ENCODE measurements at places on chromosomes 5 and 9. TPM values are rescaled to one million over a fixed set of nuclear protein-coding genes. Genes with fewer than 3 reads are reported as not detected.

DNA sequence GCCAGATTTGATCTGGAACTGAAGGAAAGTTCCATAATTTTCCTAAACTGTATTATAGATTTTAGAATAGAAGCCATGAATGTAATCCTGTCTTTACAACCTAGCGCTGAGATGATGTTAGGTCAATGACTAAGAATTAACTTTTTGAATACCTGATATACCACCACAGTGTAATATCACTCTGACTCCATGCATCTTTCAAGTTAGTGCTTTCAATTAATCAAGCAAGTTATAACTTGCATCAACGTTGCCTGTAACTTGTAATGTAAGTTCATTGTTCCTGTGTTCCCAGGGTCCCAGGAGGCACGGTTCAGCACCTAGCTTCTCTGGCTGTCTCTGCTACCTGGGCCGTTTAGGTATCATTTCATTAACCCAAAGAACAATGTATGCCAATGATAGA lies 139.3 kb downstream of the CSNK1G3 start:
- DNase-seq: no peak

DNA sequence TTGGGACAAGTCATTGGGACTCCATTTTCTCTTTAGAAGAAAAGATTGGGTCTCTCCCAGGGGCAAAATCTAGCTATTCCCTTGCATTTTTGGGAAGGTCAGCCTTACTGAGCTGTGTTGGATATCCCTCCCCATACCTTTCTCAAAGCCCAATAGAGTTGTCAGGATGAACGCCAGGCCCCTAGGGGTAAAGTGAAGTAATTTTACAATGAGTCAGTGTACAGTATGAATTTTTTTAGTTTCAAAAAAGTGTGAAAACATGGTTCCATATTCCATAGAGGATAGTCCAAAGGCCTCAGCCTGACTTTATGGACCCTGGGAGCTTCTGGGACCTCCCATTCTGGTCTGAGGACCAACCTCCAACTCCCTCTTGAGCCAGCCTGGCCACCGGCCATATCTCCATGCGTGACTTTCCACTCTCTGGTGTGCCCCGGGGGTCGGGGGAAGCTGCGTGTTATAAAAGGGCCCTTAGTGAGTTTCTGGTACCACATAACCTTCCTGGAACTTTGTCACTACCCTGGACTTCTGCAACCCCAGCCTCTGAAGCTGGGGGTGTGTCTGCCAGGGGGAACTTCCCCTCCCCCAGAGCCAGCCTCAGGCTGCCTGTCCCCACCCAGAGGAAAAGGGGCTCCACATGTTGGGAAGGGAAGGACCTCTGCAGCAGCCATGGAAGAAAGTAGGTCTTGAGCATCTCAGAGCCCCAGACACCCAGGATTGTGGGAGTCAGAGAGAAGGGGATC lies 52.4 kb upstream of the SYNPO start:
- no peak for DNase-seq

DNA sequence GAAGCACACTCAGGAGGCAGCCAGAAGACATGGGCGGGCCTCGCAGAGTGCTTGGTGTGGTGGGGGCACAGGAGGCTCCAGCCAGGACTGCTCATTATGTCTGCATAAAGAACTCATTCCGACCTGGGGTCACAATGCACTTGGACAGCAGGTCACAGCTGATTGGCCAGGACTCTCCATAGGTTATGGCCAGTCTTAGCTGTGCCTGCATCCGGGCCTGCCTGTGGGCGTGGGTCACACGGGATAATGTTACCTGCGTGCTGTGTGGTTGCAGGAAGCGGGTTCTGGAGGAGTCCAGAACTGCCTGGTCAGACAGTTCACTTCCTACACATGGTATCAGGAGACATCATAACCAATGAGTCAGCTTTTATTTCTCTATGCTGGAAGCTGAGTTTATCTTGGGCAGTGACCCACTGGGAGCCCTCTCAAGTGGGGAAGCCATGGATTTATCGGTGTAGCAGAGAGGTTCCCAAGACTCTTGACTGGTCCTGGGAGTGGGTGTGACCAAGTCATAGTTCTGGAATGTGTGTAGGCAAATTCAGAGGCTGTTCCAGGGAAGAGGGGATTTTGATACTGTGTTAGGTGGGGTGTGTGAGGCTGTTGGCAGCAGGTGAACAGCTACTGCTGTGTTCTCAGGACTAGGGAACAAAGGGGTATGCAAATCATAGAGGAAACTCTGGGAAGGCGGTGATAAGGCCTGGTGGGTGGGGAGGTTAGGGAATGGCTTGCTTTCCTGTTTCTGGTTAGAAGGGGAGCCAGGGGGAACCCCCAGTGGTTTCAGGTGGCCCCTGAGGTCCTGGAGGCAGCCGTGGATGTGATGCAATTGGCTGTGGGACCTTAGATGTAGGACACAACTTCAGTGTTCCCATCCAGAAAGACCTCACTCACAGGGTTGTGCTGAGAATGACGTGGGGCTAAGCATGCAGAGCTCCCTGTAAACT lies 51.3 kb downstream of the ARHGEF37 start:
- peak; percentile 69 for DNase-seq

The SPATA9 gene
- total RNA-seq: 0.36 TPM

DNA sequence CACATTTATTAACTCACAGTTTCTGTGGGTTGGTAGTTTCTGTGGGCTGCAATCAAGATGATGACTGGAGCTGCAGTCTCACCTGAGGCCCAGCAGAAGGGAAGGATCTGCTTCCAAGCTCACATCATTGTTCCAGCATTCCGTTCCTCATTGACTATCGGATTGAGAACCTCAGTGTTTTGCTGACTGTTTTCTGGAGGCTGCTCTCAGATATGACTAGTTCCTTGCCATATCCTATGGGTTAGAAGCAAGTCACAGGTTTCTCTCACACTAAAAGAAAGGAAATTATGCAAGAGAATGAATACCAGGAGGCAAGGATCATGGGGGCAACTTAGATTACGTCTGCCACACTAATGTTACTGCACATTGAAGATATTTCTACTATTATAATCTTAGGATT lies 6.3 kb upstream of the ERAP1 start:
- no peak for DNase-seq

The SLC6A7 gene
- not detected for total RNA-seq

DNA sequence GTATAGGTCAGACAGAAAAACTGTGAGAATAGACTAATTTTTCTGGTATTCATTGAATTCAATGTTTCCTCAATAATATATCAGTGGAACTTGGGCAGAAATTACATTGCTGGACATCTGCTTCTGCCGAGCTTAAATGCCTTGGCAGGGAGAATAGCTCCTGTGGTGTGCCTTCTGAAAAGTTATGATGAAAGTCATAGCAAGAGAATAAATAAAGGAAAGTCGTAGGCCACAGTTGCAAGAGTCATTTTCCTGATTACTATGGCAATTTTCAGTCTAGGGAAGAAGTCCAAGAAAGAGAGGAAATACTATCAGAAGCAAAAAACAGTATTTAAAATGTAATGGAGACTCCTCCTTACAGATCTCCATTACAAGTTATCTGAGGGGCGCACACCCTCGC lies 1596.1 kb upstream of the WWC1 start:
- no peak for DNase-seq

GRCh38 chr9:124954255-124954654 lies 13.4 kb upstream of the GOLGA1 start:
- DNase-seq: no peak

The HSD17B3 gene
- not detected for total RNA-seq

DNA sequence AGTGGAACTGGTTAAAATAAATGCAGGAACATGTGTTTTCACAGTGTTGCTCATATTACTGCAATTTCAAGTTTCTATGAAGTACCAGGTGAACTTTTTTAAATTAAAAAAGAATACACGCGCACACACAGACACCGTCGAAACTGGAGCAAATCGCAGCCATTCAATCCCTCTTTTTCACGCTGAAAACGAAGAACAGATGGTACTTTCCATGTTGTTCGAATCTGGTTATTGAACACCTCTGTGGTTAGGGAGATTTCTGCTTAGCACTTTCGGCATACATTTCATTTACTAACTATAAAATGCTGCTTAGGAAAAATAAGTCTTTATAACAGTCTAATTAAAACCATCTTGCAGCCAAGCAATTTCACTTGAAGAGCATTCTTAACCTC lies 6.8 kb downstream of the ZNF608 start:
- no peak for DNase-seq

The EQTN gene
- not detected for total RNA-seq

GRCh38 chr5:42436051-42436450 lies 12.8 kb downstream of the GHR start:
- DNase-seq: no peak

The OMD gene
- not detected for total RNA-seq

The PCDHB13 gene
- total RNA-seq: 0.23 TPM

DNA sequence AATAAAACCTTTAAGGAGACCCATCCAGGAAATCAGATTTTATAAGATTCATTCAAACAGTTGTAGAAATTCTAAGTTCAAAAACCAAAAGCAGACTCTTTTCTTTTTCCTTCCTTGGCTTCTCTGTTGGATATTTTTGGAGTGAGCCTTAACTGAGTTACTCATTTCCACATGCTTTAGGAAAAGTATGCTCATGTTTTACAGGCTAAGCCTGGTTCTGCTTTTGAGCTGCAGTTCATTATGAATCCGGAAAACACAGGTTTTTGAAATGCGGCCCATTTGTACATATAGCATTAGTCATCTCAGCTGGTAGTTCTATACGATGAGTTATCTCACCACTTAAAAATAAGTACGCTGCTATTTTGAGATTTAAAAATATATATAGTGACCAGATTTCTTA lies 156.6 kb upstream of the DMRT1 start:
- no peak for DNase-seq

GRCh38 chr5:51345106-51345505 lies 38.1 kb upstream of the ISL1 start:
- no peak for DNase-seq

DNA sequence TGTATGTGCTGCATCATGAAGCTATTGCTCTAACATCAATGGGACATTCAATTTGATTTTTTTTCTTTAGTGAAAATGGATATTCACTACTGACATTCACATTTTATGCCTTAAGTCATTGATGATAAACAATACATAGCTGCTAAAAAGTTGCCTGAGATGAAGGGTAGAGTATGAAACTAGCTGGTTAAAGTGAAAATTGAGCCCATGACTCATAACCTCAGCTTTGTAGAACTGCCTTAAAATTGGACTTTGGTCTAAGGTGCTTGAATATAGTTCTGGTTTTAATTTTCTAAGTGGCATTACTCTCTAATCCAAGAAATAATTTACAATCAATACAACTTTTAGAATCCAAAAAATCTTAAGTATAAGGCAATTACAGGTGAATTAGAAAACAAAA lies 740.4 kb upstream of the RIOK2 start:
- no peak for DNase-seq

DNA sequence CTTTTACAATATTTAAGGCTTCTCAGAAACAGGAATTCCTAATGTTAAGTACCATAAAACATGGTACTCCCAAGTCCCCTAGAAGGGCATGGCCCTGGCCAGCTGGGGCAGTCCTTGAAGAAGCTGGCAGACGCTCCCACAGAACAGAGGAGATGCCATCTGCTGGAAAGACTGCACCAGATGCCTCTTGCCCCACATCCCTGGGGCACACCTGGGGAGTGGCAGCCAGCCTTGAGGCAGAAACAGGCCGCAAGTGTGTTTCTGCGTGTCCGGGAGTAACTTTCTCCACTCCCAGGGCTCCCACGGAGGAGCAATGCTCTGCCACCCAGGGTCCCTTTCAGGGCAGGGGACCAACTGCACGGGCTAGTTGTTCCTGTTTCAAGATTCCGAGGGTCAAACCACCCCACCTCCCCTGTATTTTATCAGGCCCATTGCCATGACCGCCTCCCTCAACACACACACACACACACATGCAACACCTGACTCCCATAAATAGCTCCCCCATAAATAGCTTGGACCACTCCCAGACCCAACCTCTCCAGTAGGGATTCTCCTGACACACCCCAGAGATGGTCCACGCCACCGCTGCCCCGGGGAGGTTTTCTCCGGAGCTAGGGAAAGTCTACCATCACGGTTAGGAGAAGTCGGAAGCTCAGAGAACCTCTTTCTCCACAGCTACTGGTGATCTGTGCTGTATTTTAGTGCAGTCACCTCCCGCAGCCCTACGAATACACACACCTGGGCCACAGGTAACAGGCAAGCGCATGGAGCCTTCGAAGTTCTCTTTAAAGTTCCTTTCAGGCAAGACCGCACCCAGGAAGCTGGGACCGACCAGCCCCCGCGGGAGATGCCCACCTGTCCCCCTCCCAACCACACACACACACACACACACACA lies 1.5 kb downstream of the SPOCK1 start:
- DNase-seq: no peak

GRCh38 chr9:113562653-113563381 lies 99.3 kb downstream of the RGS3 start:
- DNase-seq: no peak

The TMEM252 gene
- total RNA-seq: not detected

GRCh38 chr9:127360250-127360649 lies 36.7 kb upstream of the SLC2A8 start:
- DNase-seq: no peak

GRCh38 chr5:164048359-164048926 lies 543.0 kb downstream of the MAT2B start:
- DNase-seq: no peak

The TAL2 gene
- total RNA-seq: not detected

- DNase-seq: no peak
Measured at GRCh38 chr5:148633067-148633377, 21.3 kb downstream of the HTR4 start.

- no peak for DNase-seq
Measured at GRCh38 chr5:141669520-141669919, 12.5 kb downstream of the ARAP3 start.

The GPR150 gene
- not detected for total RNA-seq

The TCF7 gene
- total RNA-seq: 3.5 TPM

- DNase-seq: no peak
Measured at GRCh38 chr9:16901590-16901989, 31.1 kb upstream of the BNC2 start.

The IFNK gene
- total RNA-seq: not detected

- DNase-seq: no peak
Measured at GRCh38 chr5:8719796-8720195, 826.1 kb downstream of the SEMA5A start.

GRCh38 chr5:622946-623522 lies 10.9 kb downstream of the CEP72 start:
- DNase-seq: no peak
